ENCODE measurements at places on chromosomes 3 and 15.

GRCh38 chr3:195057716-195058115 lies 213.2 kb downstream of the XXYLT1 start:
- no peak for DNase-seq

- no peak for DNase-seq
These were observed 58.3 kb upstream of the RASGRP1 start for GRCh38 chr15:38622908-38623307.

DNA sequence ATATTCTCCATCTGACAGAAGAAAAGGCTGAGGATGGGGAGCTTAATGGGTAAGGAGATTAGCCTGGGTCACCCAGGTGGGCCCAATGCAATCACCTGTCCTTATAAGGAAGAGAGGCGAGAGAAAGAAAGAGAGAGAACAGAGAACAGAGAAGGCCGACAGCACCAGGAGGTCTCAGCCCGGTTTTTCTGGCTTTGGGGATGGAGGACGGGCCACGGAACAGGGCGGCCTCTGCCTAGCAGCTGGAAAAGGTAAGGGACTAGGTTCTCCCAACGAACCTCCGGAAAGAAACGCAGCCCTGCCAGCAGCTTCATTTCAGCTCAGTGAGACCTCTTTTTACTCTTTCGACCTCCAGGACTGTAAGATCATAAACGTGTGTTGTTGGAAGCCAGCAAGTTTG lies 196.0 kb upstream of the LYSMD4 start:
- DNase-seq: no peak

GRCh38 chr3:194744826-194745225 lies 59.1 kb downstream of the FAM43A start:
- no peak for DNase-seq

GRCh38 chr3:151845306-151845905 lies 28.0 kb upstream of the SUCNR1 start:
- no peak for DNase-seq

GRCh38 chr3:174295306-174296092 lies 563.6 kb upstream of the NAALADL2 start:
- peak; percentile 82 for DNase-seq

DNA sequence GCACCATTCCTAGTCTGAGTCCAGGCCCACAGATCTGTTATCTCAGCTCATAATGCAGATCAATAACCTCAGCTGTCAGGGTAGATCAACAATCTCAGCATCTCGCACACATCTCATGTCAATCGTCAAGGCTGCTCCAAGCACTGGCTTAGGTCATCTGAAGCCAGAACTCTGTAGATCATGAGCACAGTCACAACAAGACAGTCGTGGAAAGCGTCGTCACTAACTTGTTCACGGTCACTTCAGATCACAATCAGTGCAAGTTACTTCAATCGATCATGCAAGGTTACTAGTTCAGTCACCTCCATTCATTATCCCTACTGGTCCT lies 71.8 kb downstream of the RBPMS2 start:
- DNase-seq: no peak

- no peak for DNase-seq
These were observed 4.2 kb upstream of the TRAT1 start for GRCh38 chr3:108818404-108818803.

GRCh38 chr15:93779341-93779740 lies 452.0 kb upstream of the MCTP2 start:
- DNase-seq: no peak

GRCh38 chr15:100863796-100864267 lies 15.8 kb upstream of the ALDH1A3 start:
- DNase-seq: no peak

DNA sequence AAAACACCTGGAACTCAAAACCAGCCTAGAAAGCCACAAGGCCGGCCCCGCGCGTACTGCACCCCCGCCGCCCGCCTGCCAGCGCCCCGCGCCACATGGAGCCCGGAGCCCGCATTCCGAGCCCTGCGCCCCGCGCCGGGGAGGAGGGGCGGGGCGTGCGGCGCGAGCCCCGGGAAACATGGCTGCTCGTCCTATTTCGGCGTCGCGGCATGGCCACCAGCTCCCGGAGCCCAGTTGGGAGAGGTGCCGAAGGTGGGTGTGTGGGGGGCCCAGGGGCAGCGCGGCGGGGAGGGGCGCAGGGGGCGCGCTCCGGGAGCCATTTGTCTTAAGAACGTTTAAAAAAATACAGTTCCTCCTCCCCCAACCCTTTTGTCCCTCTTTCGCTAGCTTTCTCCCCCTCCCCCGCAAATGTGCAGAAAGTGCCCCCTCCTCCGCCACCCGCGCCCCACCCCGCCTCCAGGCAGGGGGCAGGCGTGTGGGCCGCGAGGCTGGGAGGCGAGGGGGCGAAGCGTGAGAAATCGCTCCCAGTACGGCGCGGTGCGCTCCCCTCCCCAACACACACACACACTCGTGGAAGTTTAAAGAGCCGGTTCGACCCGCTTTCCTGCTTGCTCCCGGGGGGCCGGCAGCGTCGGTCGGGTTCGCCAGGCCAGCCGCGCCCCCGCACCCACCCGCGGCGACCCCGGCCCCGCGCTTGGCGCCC lies 2.5 kb downstream of the ANP32A start:
- DNase-seq: no peak

DNA sequence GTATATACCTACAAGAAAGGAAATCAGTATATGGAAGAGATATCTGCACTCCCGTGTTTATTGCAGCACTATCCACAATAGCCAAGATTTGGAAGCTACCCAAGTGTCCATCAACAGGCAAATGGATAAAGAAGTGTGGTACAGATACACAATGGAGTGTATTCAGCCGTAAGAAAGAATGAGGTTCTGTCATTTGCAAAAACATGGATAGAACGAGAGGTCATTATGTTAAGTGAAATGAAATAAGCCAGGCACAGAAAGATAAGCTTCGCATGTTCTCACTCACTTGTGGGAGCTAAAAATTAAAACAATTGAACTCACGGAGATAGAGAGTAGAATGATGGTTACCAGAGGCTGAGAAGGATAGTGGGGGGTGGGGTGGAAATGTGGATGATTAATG lies 53.1 kb downstream of the FAM81A start:
- DNase-seq: no peak

GRCh38 chr3:182212479-182213076 lies 500.9 kb downstream of the SOX2 start:
- peak; percentile 4 for DNase-seq

DNA sequence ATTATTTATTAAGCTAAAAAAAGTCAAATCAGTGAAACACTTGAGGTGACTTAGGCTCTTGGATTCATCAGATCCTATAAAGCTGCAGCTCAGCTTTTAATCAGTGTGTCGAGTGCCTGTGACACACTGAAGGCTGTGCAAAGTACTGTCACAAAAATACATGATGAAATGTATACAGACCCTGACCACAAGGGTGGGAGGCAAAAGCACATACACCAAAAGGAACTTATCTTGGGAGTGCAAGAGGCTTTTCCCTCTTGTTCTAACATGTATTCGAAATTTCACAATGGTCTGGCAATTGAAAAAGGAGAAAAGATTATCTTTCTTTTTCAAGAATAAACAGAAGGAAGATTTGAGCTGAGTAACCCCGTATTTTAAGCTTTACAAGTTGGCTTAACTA lies 35.9 kb downstream of the VGLL4 start:
- no peak for DNase-seq

GRCh38 chr3:82581350-82581749 lies 819.9 kb upstream of the GBE1 start:
- no peak for DNase-seq

- DNase-seq: no peak
These were observed 5.3 kb downstream of the TUBGCP4 start for GRCh38 chr15:43376017-43376705.

DNA sequence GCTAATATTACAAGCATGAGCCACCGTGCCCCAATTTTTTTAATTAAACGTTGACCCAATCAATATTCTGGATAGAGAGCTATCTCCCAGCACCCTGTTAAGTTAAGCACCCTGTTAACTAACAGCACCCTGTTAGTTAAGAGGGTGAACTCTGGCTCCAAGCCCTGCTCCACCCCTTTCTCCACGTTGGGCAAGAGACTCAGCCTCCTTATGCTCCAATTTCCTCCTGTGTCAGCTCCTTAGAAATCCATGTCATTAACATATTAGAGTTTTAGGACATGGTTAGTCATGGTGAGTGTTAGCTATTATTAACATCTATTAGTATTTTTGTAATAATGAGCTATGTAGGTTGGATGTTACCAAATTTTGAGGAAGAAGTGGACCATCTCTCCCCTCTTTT lies 217.2 kb upstream of the UBE2E1 start:
- no peak for DNase-seq

DNA sequence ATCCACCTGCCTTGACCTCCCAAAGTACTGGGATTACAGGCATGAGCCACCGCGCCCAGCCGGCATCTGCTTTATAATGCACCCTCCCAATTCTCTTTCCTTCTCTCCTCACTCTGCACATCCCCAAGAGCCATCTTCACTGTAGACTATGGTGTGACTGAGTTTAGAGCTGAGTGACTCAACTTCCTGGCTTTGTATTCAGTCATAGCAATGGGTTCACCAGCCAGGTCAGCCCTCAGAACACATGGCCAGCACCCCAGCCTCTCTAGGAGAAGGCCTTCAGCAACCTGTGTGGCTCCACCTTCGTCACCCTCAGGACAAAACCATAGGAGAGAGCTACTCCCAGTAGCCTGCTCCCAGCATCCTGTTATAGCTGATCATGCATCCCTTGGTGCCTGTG lies 33.0 kb downstream of the ARID3B start:
- DNase-seq: no peak

GRCh38 chr3:156472150-156472549 lies 82.8 kb downstream of the SSR3 start:
- DNase-seq: no peak

- DNase-seq: no peak
These were observed 3.3 kb downstream of the GABRG3 start for GRCh38 chr15:26974120-26974780.

- DNase-seq: no peak
These were observed 93.1 kb downstream of the LRIG1 start for GRCh38 chr3:66407611-66408218.

GRCh38 chr15:89756897-89757296 lies 5.8 kb upstream of the MESP1 start:
- DNase-seq: no peak

GRCh38 chr3:127383656-127384179 lies 95.9 kb upstream of the PRR20G start:
- DNase-seq: no peak

DNA sequence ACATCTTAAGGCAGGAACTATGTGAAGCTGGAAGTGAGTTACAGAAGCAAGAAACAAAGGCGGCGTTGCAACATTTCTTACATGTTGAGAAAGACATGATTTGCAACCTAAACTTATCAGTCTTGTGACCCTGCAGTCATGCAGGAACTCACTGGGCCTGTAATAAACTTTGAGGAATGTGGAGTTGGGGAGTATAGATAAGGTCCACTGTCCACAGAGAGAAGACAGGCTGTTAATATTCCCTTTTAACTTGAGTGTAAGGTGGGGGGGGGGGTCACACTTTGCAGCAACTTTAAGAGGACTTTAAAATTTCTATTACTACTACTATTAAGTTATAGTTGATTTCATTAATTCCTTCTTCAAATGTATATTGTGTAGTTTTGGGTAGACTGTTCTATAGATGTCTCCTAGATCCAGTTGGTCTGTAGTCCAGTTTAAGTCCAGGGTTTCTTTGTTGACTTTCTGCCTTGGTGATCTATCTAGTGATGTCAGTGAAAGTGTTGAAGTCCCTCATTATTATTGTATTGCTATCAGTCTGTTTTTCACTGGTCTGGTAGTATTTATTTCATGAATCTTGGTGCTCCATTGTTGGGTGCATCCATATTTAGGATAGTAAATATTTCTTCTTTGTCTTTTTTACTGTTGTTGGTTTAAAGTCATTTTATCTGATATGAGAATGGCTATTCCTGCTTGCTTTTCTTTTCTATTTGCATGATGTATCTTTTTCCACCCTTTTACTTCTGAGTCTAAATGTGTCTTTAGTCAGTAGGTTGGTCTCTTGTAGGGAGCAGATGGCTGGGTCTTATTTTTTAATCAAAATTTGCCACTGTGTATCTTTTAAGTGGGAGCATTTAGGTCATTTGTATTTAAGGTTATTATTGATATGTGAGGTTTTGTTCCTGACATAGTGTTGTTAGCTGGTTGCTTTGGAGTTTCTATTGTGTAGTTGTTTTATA lies 15.6 kb upstream of the FAM98B start:
- no peak for DNase-seq

- DNase-seq: no peak
These were observed 54.8 kb upstream of the ATP2C1 start for GRCh38 chr3:130838898-130839600.

- no peak for DNase-seq
These were observed 234.2 kb upstream of the ST8SIA2 start for GRCh38 chr15:92159481-92159880.

GRCh38 chr15:29699791-29700190 lies 122.5 kb downstream of the TJP1 start:
- DNase-seq: no peak

DNA sequence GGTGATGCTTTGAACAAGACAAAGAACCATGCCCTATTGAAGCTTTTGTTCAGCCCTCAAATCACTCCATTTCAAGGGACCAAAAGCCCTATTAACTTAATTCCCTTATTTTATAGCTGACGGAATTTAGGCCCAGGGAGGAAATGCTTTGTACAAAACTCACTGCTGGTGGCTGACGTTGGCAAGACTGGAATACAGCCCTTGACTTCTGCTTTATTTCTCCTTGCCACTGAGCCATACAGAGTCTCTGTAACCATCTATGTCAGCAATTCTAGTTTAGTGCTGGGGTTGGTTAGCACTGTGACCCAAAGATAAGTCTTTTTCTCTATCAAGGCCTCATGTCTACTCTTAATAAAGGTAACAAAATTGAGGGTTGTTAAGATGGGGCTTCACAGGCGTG lies 316.1 kb upstream of the TPRG1 start:
- DNase-seq: no peak

- DNase-seq: no peak
These were observed 2.3 kb upstream of the TLE3 start for GRCh38 chr15:70099967-70100473.

DNA sequence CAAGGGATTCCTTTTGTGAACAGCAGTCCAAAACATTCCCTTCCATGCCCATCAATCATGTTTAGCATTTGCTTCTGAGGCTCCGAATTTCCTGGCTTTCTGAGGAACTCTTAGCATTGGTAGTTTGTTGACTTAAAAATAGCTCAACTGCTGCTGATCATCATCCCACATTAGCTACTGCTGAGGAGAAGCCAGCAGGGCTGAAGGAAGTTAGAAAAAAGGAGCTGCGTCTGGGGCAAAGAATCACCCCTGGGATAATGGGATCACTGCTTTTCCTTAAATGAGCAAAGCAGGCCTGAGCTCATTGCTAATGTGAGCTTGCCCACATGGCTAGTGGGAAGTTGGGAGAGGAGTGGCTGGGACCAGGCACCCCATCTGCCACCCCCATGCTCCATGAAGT lies 39.8 kb downstream of the CYP19A1 start:
- DNase-seq: no peak

DNA sequence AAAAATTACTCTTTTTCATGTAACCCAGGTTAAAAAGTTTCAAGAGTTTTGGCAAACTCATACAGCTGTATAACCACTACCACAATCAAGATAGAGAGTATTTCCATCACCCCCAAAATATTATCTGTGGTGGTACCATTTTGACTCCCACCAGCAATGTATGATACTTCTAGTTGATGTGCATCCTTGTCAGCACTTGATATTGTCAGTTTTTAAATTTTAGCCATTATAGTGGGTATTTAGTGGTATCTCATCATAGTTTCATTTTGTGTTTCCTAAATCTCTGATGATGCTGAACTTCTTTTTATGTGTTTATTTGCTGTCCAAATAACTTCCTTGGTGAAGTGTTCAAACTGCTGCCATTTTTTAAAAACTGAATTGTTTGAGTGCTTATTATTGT lies 14.6 kb downstream of the CTDSPL start:
- no peak for DNase-seq

- DNase-seq: no peak
These were observed 2.2 kb downstream of the IGF1R start for GRCh38 chr15:98650417-98651035.

- DNase-seq: no peak
These were observed 3.1 kb downstream of the MYLK start for GRCh38 chr3:123880998-123881561.
